ENCODE measurements at places on chromosomes 11 and 22. TPM values are rescaled to one million over a fixed set of nuclear protein-coding genes. Genes with fewer than 3 reads are reported as not detected.

GRCh38 chr11:120710354-120711131, 199.0 kb downstream of the GRIK4 start:
- no peak for DNase-seq

DNA sequence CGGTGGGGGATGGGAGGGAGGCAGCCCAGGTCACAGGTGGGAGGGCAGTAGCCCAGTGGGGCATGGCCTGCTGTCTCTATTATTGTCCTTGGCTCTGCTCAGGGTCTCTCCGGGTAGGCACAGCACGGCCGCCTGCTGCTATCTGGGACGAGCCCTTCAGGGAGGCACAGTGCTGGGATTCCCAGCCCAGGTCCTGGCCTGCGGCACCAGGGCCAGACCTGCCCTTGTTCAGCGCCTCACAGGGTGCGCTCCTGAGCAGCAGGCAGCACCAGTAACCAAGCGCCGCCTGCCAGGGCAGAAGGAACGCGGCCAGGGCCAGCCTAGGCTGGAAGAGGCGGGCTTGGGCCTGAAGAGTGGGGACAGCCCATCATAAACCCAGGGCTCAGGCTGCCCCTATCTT, 151.0 kb downstream of the MPPED1 start:
- no peak for DNase-seq

- DNase-seq, result no peak
Observed at GRCh38 chr11:104075091-104075490, 38.7 kb downstream of the DDI1 start.

DNA sequence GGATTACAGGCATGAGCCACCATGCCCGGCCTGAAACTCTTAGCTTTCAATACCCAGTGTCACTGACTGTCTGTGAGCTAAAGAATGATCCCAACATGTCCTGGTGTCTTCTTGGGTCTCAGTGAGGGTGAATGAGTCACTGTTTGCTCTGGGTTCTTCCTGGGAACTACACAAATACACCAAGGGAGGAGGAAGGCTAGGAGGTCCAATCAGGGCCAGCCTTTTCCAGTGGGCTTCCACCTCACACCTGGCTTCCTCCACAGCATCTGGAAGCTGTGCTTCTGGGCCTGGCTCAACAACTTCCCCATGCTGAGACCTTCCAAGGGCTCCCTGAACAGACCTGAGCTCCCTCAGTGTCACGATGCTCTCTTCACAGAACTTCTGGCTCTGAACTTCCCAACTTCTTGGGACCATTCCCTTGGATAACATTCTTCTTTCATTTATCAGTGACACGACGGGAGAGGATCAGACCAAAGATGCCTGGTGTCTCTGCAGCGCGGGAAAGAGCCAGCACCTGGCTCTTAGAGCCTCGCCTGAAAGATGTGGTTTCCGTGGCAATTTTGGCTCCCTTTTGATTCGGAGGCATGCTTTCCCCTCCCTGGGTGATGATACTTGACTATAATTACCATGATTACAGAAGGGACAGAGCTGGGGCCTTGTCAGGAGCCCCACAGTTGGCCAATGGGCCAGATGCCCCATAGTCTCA, 22.3 kb upstream of the CHRM4 start:
- DNase-seq, result no peak

DNA sequence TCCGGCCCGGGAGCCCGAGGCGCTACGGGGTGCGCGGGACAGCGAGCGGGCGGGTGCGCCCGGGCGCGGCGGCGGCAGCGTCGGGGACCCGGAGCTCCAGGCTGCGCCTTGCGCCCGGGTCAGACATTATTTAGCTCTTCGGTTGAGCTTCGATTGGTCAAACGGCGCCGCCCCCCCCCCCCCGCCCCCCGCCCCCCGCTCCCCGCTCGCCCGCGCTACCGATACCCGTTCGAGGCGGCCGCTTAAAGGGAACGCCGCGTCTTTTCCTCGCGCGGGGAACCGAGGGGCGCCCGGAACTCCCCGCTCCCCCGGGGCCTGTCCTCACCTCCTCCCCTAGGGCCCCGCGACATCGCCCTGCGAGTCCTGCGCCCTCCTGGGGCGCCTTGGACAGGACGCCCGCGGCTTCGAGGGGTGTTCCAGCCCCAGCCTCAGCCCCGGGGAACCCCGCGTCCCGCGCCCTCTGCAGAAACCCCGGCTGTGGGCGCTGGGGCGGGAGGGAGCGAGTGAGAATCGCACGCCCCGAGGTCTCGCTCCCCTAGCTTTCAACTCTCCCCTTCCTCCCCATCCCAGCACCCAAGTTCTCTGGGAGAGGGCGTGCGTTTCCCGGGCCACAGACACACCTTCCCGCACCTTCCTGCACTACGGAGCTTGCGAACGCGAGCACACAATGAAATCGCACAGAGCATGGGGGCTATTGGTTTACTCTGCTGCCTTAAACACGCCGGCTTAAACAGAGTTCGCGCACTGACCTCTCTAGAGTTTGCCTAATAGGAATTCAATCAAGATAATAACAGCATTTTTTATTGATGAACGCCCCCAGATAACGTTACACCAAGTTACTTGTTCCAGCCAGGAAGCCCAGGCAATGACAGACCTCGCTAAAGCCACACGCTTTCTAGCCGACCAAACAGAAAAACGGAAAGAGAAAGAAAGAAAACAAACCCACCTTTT, at the start of gene BDNF:
Gene BDNF (minus strand): TSS at position 105 of the 951 bp plus-strand sequence. CDS start 41,891 bp downstream, outside the sequence.
- no peak for DNase-seq

GRCh38 chr22:45980761-45981160, 3.8 kb upstream of the WNT7B start:
- no peak for DNase-seq

Gene TBX1
- polyA plus RNA-seq, result 0.95 TPM

Gene RGL4
- polyA plus RNA-seq, result 2.3 TPM

Gene TNRC6B
- polyA plus RNA-seq, result 13.9 TPM

Gene PLEKHB1
- 14.5 TPM for polyA plus RNA-seq

Gene VPREB3
- polyA plus RNA-seq, result 1.2 TPM

Data from renal cortex interstitium (tissue), 15 donors.